ENCODE measurements at places on chromosomes 2 and 18.

DNA sequence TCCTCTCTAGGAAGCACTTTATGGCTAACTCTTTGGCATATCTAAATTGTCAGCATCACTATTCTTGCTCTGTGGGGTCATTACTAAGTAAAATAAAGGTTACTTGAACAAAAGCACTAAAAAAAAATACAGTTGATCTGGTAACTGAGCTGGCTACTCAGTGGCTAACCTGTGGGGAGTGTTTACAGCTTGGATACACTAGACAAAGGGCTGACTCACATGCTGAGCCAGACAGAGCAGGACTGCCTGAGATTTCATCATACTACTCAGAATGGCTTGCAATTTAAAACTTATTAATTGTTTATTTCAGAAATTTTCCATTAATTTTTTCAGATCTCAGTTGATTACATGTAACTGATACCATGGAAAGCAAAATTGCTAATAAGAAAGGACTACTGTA is 1690.4 kb upstream of the SLC39A10 start:
- DNase-seq, result no peak

GRCh38 chr18:7470101-7470500 is 97.0 kb upstream of the PTPRM start:
- no peak for DNase-seq

- no peak for DNase-seq
Measured at GRCh38 chr2:178404368-178404767, 46.6 kb downstream of the PRKRA start.

DNA sequence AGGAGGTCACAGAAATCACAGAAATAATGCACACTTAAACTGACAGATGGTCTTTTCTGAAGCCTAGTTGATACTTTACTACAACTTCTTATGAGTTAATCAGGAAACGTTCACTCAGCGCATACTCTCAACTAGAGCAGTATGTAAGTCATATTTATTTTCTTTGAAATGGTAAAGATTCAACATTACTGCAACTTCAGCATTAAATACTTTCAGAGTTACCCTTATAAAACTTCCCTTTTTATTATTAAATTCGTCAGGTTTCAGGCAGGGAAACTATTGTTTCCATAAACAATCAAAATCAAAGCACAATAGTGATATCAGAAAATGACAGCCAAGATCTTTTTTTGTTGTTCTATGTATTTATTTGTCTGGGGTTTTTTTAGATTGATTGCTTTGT is 222.6 kb upstream of the RND3 start:
- DNase-seq, result no peak

- DNase-seq, result no peak
Measured at GRCh38 chr2:10770956-10771750, 41.4 kb downstream of the PDIA6 start.

DNA sequence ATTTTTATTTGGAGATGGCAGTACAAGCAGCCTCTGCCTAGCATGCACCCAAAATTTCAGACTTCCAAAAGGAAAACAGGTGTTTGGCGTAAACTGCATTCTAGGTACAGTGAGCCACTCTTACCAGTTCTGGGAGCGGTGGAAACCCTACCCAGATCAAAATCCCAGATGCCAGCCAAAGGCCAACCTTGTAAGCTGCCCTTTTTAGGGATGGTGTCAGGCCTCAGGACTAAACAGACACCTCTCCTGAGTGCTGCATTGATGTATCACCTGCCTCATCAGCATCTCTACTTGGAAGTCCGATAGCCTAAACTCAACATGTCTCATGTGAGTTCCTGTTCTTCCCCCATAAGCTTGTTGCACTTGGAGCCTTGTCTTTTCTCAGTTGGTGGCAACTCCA is 104.0 kb downstream of the MAP4K4 start:
- DNase-seq, result no peak

GRCh38 chr2:191582355-191582754 is 95.6 kb upstream of the NABP1 start:
- no peak for DNase-seq

- no peak for DNase-seq
Measured at GRCh38 chr2:147525819-147526489, 318.9 kb upstream of the ACVR2A start.

DNA sequence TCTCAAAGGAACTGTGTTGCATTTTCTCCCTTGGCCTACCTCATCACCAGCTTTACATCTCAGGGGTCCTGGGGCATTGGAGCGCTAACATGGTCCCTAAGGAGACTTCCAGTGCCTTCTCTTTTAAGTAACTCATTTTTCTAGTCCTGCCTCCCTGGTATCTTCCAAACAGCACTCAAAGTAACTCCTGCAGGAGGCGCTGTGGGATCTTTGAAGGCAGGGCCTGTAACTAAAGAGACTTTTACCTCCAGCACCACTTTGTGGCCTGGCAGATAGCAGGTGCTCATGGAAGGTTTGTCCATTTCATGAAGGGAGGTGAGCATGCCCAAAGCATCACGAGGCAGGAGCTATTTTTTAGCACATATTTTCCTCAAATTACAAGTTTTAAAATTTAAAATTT is 411.0 kb upstream of the GYPC start:
- no peak for DNase-seq

All from lower leg skin (tissue), 4 donors.